ENCODE measurements at places on chromosomes 5 and 9.

DNA sequence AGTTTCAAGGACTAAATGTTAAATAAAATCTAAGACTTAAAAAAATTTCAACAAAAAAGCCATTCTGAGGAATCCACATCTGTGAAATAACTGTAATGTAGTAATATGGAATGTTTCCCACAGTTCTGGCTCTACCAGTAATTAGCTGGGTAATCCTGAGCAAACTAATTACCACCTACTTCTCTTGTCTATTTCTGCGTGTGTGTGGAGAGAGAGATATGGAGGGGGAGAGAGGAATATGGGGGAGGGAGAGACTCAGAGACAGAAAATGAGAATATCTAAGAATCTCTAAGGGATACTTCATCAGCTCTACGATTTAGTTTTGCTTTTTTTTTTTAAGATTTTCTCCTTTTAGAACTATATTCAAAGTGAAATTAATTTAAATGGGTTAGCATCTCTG, 28.0 kb downstream of the TBCA start:
- DNase-seq = no peak

- peak; percentile 38 for DNase-seq
Measured at GRCh38 chr5:125409234-125409860, 662.9 kb upstream of the ZNF608 start.

DNA sequence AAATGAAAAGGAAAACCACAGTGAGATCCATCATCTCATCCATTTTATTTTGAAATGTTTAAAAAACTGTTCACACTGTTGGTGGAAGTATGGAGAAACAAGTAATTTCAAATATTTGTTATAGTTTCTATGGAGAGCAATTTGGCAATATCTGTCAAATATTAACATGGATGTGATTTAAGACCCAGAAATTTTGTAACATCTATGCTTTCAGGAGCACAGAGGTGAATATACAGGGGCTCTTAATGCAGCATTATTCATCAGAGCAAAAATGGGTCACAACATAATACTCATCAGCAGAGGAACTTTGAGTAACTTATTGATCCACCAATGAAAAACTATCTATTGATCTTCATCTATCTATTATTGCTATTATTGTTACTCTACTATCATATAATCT, 31.4 kb upstream of the SPATA31C2 start:
- DNase-seq = no peak

DNA sequence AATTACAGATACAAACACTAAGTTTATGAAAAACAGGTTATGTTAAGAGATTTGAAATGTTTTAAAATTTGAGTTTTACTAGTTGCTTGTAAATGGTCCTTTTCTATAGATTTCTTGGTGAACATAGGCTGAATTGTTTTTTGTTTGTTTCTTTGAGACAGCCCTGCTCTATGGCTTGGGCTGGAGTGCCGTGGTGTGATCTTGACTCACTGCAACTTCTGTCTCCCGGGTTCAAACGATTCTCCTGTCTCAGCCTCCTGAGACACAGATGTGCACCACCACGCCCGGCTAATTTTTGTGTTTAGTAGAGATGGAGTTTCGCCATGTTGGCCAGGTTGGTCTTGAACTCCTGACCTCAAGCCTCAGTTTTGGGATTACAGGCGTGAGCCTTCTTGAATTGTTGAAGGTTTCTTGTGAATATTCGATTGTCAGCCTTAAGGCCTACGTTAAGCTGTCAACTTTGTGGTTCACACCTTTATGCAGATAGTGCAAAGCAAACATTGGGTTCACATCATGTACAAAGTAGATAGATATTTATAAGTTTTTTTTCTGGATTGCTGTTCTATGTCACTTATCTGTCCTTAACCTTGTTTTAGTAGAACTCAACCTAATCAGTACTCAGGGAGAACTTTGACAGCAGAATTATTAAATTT, 26.2 kb downstream of the UHRF2 start:
- DNase-seq = no peak

DNA sequence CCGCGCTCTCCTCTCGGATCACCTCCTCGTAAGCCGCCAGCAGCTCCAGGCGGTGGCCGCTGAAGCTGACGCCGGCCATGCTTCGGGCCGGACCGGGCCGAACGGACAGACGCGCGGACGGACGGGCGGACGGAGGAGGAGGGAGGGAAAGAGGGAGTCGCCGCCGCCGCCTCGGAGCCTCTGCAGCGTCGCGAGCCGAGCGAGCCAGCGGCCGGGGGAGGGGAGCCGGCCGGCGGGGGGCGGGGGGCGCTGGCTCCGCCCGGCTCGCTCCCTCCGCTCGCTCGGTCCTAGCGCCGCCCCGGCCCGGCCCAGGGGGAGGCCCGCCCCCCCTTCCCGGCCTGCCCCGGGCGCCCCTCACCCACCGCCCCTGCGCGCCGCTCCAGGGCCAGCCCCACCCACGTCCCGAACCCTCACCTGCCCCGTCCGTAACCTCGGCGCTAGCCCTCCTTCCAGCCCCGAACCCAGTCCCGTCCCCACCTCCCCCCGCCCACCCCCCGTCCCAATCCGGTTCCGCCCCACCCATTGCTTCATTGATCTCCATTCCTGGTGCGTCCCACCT, at the start of gene DBN1:
TSS of gene DBN1 (minus strand) at position 192 of the 559 bp plus-strand sequence. CDS start at position 79, 113 bp downstream.
- peak; percentile 84 for DNase-seq

DNA sequence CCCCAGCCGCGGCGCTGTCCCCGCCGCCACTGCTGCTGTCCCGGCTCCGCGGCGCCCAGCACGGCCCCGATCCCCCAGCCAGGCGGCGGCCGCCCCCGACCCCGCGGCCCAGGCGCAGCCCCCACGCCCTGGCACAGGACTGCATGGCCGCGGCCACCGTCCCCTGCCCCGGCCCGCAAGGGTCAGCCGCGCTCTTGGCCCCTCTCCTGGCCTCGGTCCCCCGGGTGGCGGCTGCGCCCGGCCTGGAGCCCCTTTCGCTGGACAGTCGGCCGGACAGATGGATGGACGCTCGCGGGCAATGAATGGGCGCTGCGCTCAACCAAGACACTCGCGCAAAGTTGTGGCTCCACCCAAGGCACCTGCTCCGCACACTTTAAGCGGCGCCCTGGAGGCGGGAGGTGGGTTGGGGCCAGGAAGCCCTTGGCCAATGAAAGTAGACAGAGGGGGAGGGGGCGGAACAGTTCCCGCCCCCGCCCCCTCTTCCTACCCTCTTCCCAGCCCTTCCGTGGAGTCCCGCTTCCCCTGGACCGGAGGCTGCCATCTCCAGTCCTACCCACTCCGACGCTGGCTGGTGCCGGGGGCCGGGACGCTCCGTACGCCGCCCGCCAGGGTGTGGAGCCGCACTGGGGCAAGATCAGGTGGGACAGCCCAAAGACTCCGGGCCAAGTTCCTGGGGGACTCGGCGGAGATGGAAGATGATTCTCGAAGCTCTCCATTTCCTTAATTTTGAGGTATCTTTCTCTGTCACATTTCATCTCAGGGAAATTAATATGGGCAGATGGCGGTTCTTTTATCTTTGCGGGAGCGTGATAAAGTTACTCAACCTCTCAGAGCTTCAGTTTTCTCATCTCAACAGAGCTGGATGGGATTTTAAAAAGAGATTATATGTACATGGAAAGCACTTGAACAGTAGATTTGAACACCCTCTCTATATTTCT, at the start of gene GLDC:
TSS of gene GLDC (minus strand) at position 375 of the 938 bp plus-strand sequence. CDS start at position 145, 230 bp downstream.
- peak; percentile 90 for DNase-seq

DNA sequence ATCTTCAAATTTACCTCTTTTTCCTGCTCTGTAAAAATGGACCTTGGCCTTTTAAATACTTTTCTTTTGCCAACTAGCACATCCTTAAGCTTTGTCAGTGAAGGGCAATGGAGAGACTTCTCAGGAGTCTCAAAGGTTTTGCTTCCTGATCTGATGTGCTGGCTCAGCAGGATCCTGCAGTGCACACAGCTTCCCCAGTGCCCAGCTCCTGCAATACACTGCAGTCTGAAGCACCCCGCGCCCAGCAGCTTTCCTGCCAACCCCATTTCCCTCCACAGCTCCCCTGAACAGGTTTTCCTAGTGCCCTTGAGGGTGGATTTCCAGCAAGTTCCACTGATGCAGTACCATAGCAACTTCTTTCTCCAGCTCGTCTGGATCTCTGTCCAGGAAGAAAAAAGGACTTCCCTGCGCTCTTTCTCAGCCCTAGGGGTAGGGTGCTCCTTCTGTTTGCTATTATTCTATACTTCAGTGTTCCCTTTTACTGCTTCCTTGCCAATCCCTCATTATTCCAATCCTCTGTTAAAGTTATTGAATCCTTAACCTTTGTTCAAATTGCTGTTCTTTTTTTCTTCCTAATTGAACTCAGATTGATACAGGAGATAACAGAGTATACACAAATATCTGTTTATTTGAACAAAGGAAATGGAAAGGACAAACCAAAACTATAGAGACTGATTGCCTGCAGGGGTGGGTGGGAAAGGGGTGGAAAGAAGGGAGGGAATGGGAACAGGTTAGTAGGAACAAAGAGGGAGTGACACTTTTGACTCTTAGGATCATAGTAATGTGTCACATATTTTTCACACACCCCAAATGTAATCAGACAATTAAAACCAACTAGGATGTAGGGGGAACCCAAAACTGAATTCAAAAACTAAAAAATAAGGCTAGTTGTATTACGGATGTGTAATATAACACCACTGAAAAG, 8.5 kb downstream of the SNAPC3 start:
- DNase-seq = peak; percentile 46

DNA sequence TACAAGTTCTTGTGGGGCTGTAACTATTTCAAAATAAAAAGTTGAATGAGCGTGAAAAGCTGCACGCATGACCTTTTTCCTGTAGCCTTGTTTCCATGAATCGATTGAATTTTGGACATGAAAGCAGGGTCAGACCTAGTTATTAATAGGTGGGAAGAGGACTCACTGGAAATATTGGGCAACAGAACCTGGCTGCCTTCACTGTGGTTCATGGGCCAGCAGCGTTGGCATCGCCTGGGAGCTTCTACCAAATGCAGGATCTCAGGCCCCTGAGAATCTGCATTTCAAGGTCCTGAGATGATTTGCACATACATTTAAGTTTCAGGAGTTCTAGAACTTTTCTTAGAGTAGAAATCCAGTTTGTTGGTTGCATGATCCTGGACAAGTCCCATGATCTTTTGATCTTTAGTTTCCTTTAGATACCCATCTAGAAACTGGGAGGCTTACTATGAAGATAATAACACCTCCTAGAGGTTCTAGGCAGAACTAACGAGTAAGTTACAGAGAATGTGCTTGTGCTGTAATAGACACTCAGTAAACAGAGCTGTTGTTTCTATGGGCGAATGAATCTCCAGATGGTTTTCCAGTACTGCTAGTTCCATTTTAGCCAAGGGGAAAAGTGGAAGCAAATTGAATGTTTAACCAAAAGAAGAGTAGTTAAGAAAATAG, 12.4 kb downstream of the ANKRD33B start:
- no peak for DNase-seq

Measured in T47D (cell line).